Activated CD4-positive, alpha-beta T cell treated with anti-CD3 and anti-CD28 coated beads, Interleukin-2, amount 50 U/mL, for 48 hours (primary cell): ENCODE measurements at places on chromosomes 2 and 18.

- DNase-seq: peak; percentile 15
Measured at GRCh38 chr2:27118525-27119329, at the start of gene CGREF1. Gene CGREF1 (minus strand): TSS chr2:27119128. CDS start chr2:27104366, 14,762 bp downstream.

DNA sequence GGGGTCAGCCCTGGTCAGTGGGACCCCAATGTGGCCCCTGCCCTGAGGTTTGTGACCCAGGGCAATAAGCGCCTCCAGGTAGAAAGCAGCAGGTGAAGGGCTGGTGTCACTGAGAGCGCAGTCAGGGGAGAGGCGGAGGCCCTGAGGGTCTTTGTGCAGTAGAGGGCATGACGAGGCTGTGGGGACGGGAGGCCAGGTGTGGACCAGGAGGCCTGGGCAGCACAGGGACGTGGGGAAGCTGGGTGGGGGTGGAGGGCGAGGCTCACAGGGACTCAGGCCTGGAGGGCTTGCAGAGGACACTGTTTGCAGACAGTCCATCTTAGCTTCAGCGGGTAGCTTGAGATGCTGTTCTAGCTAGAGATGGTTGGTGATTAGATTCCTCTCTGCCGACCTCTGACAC lies 32.0 kb downstream of the TRAF3IP1 start:
- DNase-seq: no peak

- no peak for DNase-seq
Measured at GRCh38 chr2:46339676-46340459, 42.7 kb downstream of the EPAS1 start.

DNA sequence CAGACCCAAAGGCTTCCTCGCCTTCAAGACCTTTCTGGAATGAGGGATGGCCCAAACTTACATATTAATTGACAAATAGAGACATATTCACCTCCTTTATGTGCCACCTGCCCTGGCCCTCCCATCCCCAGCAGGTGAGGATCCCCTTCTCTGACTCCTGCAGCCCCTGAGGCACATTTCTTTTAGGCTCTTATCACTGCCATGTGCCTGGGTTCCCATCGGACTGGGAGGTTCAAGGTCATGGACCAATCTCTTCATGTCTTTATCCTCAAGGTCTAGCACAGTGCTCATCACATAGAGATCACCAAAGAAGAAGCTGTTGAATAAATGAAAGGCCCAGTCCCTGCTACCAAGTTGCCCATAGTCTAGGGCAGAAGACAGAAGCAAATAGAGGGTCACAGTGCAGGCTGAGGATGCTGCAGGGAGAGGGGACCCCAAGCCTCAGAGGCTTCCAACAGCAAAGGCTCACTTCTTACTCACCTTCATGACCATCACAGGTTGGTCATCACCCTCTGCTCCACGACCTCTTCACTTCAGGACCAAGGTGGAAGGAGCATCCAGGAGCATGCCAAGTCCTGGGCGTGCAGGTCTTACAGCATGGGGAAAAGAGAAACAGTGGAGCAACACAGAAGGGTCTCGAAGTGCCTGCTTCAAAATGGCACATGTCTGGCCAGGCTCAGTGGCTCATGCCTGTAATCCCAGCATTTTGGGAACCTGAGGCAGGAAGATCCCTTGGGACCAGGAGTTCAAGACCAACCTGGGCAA lies 193.9 kb downstream of the SMAD2 start:
- no peak for DNase-seq

DNA sequence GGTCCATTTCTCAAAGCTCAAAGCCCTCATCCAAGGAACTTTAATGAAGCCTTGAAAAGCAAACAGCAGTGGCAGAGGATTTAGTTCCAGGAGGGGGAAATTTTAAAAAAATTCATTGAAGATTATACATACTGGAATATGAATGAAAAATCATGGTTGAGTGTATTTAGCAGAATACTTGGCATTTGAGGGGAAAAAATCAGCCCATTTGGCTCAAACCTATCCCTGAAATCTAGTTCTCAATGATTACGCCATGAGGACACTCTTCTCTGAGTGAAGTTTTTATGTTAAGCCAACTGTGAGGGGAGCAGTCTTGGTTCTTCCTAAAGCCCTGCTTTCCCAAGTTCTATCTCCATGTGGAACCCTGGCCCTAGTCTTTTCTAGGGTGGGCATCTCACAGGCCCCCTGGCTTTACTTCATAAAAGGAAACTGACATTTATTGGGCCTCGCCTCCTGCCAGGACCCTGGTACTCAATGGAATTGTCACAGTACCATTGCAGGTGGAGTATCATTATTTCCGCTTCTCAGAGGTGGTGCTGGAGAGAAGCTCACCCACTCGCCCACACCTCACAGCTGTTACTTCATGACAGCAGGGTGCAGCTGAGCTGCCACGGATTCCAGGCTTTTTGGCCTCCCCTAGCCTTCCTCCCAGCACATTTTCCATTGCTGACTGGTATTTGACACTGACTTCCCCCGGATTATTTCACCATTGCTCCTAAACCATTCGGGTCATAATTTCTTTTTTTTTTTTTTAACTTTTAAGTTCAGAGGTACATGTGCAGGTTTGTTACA lies 56.8 kb downstream of the NXPH2 start:
- no peak for DNase-seq

- DNase-seq: no peak
Measured at GRCh38 chr2:146124741-146125140, 1604.8 kb upstream of the ZEB2 start.
